ENCODE measurements at places on chromosomes 2 and 18. TPM values are rescaled to one million over a fixed set of nuclear protein-coding genes. Genes with fewer than 3 reads are reported as not detected.

- no peaks in the 10 kb centered on the region for H3K36me3 ChIP-seq
- DNase-seq, result no peak
- no peak overlapping the region for H3K4me3 ChIP-seq
- peak overlapping the region; percentile 18 for H3K27ac ChIP-seq
Measured at GRCh38 chr2:151905963-151906632, 77.9 kb upstream of the ARL5A start.

DNA sequence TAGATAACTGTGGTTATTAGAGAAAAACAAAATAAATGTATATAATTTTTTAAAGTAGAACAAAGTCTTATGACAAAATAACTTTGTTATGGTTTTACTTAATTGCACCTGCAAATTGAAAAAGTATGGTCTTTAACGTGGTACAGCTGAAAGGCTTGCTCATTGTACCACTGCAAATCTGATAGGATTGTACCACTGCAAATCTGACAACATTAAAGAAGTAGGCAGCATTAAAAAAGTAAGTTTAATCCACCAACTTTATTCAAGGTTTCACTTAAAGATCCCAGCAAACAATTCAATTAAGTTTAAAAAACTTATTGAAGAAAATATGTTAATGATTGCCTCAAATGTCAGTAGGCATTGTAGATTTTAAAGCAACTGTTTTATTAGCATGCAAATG is 4.7 kb downstream of the SP5 start:
- H3K36me3 ChIP-seq, result peaks cover 3% of the 10 kb centered on the region
- H3K27me3 ChIP-seq, result peaks cover 68% of the 10 kb centered on the region
- H3K4me3 ChIP-seq, result no peak overlapping the region

DNA sequence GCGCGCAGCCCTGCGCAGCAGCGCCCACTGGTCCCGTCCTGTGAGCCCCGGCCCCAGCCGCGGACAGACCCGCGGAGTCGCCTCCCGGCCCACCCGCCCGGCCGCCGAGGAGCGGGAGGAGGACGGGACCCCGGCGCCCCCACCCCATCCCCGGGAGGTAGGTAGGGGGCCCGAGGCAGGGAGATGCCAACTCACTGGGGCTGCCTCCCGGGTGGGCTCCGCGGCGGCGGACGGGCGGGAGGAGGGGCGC is 160 bp downstream of the SPTBN1 start:
- no peak overlapping the region for H3K4me3 ChIP-seq
- no peak for DNase-seq
- peaks cover 62% of the 10 kb centered on the region for H3K27me3 ChIP-seq
- peaks cover 17% of the 10 kb centered on the region for H3K4me1 ChIP-seq
- no peaks in the 10 kb centered on the region for H3K36me3 ChIP-seq

- H3K36me3 ChIP-seq, result no peaks in the 10 kb centered on the region
- peak; percentile 5 for DNase-seq
- H3K4me3 ChIP-seq, result no peak overlapping the region
- H3K4me1 ChIP-seq, result no peaks in the 10 kb centered on the region
Measured at GRCh38 chr2:235149240-235149659, 197.4 kb downstream of the SH3BP4 start.

The G6PC2 gene
- not detected for total RNA-seq

DNA sequence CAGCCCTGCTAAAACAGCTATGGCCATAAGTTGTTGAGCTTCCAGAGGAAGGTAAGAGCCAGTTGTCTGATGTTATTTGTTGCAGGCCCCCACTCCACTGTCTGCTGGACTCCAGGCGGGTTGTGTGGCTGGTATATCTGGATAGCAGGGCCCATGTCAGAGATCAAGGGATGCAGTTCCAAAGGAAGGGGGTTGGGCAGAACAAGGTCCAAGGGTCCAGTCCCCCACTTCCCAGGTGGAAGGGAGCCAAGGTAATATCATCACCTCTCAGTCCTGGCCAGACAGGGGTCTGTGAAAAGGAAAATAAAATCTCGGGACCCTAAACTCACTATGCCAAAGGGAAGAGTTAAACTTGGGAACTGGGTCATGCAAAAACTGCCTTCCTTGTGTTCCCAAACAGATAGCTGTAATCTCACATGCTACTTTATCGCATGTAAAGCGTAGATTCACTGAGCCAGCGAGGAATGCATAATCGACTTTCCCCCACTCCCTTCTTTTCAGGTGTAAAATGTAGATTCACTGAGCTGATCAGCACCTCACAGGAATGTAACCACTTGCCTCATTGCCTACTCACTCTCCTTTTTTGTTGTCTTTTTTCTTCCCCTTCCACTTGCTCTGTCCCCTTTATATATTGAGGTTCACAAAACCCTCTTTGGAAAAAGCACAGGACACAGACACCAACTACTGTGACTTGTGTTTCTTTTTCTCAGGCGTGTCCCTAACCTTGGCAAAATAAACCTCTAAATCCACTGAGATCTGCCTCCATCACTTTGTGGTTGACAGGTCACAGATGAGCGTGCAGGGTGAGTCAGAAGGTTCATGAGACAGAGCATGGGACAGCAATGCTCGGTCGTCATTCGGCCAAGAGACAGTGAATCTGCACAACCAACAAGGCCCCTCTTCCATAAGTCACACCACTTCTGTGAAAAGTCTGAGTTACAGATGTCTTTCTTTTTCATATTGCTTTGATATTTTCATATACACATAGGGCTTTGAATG is 255.3 kb upstream of the SIX2 start:
- no peak overlapping the region for H3K27ac ChIP-seq
- no peak overlapping the region for H3K4me3 ChIP-seq
- peaks cover 42% of the 10 kb centered on the region for H3K27me3 ChIP-seq
- H3K4me1 ChIP-seq, result peaks cover 4% of the 10 kb centered on the region

- no peaks in the 10 kb centered on the region for H3K4me1 ChIP-seq
- no peaks in the 10 kb centered on the region for H3K27me3 ChIP-seq
- no peak for DNase-seq
- H3K36me3 ChIP-seq, result no peaks in the 10 kb centered on the region
- no peak overlapping the region for H3K4me3 ChIP-seq
- H3K27ac ChIP-seq, result no peak overlapping the region
Measured at GRCh38 chr2:200781616-200782015, 30.1 kb upstream of the BZW1 start.

DNA sequence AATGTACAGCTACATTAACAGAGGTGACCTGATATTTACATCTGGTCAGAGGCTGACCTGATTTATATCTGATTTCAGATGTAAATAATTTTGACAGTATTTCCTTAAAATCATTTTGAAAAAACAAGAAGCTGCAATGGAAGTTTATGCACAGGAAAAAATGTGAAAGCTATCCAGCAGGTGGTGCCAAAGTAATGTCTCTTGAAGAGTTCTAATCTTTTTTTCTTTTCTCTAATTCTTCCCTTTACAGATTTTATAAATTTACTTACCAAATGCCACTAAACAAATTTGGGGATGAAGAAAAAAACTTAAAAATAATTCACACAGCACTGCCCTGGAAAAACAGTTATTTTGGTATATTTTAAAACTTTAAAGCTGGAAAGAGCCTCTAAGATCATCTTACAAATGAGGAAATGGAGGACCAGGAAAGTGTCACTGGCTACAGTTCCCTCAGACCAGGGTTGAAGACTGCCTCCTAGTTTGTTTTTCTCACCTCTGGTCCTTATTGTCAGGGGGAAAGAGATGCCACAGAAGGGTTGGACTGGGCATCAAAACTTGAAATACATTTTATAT is 16.4 kb upstream of the FBLN7 start:
- no peaks in the 10 kb centered on the region for H3K27me3 ChIP-seq
- no peaks in the 10 kb centered on the region for H3K4me1 ChIP-seq
- no peak overlapping the region for H3K4me3 ChIP-seq
- DNase-seq, result peak; percentile 56

The REEP1 gene
- 0.16 TPM for total RNA-seq

The PRSS56 gene
- total RNA-seq, result not detected

The CHRNG gene
- total RNA-seq, result not detected

DNA sequence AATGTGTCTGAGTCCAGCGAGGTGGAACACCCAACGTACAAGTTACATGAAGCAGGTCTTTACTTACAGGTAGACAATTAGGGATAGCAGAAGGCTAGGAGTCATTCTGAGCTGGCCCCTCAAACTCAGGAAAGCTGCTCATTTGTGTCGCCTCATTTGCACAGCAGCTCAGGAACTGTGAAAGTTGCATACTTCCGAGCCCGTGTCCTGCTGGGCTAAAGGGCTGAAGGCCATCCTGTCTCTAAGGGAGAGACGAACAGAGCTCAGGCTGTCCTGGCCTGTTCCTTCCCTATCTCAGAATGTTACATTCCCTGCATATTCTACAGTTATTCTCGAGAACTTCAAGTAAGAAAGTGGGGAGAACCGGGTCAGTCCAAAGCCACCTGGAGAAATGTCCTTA is 99.0 kb downstream of the FAM124B start:
- H3K4me3 ChIP-seq, result no peak overlapping the region
- no peaks in the 10 kb centered on the region for H3K4me1 ChIP-seq
- no peaks in the 10 kb centered on the region for H3K27me3 ChIP-seq
- no peak for DNase-seq

The CNOT11 gene
- total RNA-seq, result 71.9 TPM

The AQP12A gene
- total RNA-seq, result not detected

- no peak overlapping the region for H3K27ac ChIP-seq
- no peaks in the 10 kb centered on the region for H3K4me1 ChIP-seq
- no peak for DNase-seq
- no peak overlapping the region for H3K4me3 ChIP-seq
- no peaks in the 10 kb centered on the region for H3K27me3 ChIP-seq
Measured at GRCh38 chr2:141068053-141068682, 1062.6 kb downstream of the LRP1B start.

GRCh38 chr18:25348386-25349130 is 3.4 kb downstream of the ZNF521 start:
- H3K27me3 ChIP-seq, result peaks cover 76% of the 10 kb centered on the region
- no peak overlapping the region for H3K27ac ChIP-seq
- H3K4me3 ChIP-seq, result no peak overlapping the region

DNA sequence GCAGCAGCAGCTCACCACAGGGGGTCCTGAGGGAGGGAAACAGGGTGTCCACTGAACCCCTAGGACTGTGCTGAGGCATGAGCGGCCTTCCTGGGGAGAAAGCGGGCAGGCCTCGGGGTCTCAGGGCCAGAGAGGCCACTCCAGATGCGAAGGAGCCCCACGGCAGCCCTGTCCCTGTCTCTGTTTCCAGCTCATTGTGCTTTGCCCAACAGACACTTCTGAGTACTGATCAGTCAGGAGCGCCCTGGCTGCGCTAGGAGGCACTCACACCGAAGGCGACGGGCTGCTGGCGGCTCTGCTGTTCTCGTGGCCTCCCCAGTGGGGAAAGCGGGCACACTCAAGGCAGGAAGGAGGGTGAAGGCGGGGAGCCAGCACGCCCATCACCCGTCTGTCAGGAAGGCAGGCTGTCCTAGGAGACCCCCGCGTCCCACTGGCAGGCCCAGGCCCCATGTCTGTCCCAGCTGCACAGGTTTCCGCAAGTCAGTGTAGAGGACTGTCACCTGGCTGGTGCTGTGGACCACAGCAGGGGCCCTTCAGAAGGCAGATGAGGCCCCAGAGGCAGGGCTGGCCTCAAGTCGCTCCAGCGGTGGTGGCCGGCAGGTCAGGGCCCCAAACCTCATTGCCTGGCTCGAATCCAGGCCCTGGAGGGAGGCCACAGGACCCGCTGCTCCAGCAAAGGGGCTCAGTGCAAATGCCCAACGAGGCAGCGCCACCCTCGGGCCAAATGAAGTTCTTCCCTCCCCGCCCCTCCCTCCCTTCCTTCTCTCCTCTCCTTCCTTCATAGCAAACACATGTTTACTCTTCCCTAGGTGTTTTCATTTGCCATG is 6.8 kb downstream of the ESPNL start:
- no peaks in the 10 kb centered on the region for H3K27me3 ChIP-seq
- H3K4me1 ChIP-seq, result peaks cover 13% of the 10 kb centered on the region
- H3K27ac ChIP-seq, result no peak overlapping the region
- no peaks in the 10 kb centered on the region for H3K36me3 ChIP-seq
- peak; percentile 39 for DNase-seq

GRCh38 chr2:105738658-105739241 is 6.0 kb upstream of the NCK2 start:
- peak overlapping the region; percentile 93 for H3K27ac ChIP-seq
- H3K27me3 ChIP-seq, result no peaks in the 10 kb centered on the region
- H3K36me3 ChIP-seq, result peaks cover 13% of the 10 kb centered on the region
- H3K4me3 ChIP-seq, result peak overlapping the region; percentile 51
- H3K4me1 ChIP-seq, result peaks cover 63% of the 10 kb centered on the region

DNA sequence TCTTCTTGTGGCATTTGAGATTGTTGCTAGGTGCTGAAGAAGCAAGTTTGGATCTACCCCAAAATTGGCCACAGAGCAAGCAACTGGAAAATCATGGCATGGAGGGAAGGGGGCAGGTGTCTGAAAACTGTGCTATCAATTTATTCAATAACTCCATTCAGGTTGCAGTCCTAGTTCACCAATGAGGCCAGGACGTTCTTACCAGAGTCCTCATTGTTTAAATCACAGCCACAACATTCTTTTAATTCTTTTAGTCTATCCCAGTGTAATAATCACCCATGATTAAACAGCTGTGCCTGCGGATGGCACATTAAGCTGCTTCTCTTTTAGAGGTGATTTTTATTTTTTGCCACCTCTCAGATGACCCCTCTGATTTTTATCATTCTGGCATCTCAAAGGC is 103.5 kb downstream of the ANKRD44 start:
- peak overlapping the region; percentile 9 for H3K4me3 ChIP-seq
- H3K36me3 ChIP-seq, result peaks cover 39% of the 10 kb centered on the region
- no peak for DNase-seq
- no peaks in the 10 kb centered on the region for H3K27me3 ChIP-seq

- DNase-seq, result no peak
- no peak overlapping the region for H3K4me3 ChIP-seq
- H3K4me1 ChIP-seq, result no peaks in the 10 kb centered on the region
- no peaks in the 10 kb centered on the region for H3K36me3 ChIP-seq
- H3K27me3 ChIP-seq, result peaks cover 31% of the 10 kb centered on the region
Measured at GRCh38 chr2:126932529-126932928, 33.8 kb downstream of the TEX51 start.

The EVX2 gene
- not detected for total RNA-seq

- peaks cover 3% of the 10 kb centered on the region for H3K36me3 ChIP-seq
- peaks cover 6% of the 10 kb centered on the region for H3K4me1 ChIP-seq
- H3K4me3 ChIP-seq, result no peak overlapping the region
- no peaks in the 10 kb centered on the region for H3K27me3 ChIP-seq
- no peak for DNase-seq
Measured at GRCh38 chr2:112273349-112273748, 2.0 kb upstream of the ZC3H6 start.

The IL36B gene
- not detected for total RNA-seq

The UGT1A5 gene
- total RNA-seq, result not detected

All from activated CD8-positive, alpha-beta memory T cell treated with anti-CD3 and anti-CD28 coated beads, Interleukin-2, amount 10 ng/mL, durations not matched to agents 7 days and 5 days (primary cell).